ENCODE measurements at places on chromosomes 11 and 22. TPM values are rescaled to one million over a fixed set of nuclear protein-coding genes. Genes with fewer than 3 reads are reported as not detected.
A peak's percentile ranks its signal among the peaks of the same experiment; 100 is the strongest.

DNA sequence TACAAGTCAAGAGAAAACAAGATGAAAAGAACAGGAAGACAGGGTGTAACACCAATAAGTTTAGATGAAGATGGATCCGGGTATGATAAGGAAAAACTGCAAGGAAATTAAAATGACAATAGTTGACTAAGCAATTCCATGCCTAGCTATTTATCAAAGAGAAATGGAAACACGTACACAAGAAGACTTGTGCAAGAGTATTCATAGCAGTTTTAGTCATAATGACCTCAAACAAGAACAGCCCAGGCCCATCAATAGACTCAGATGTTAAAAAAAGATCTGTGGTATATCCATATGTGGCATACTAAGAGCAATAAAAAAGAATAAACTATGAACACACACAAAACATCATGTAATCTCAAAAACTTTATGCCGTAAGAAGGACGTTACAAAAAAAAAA lies 33.2 kb downstream of the SLC5A12 start:
- no peak for DNase-seq

- DNase-seq: no peak
Measured at GRCh38 chr22:29478326-29479276, 1.4 kb upstream of the NEFH start.

Gene APOL2
- polyA plus RNA-seq: 44.7 TPM

DNA sequence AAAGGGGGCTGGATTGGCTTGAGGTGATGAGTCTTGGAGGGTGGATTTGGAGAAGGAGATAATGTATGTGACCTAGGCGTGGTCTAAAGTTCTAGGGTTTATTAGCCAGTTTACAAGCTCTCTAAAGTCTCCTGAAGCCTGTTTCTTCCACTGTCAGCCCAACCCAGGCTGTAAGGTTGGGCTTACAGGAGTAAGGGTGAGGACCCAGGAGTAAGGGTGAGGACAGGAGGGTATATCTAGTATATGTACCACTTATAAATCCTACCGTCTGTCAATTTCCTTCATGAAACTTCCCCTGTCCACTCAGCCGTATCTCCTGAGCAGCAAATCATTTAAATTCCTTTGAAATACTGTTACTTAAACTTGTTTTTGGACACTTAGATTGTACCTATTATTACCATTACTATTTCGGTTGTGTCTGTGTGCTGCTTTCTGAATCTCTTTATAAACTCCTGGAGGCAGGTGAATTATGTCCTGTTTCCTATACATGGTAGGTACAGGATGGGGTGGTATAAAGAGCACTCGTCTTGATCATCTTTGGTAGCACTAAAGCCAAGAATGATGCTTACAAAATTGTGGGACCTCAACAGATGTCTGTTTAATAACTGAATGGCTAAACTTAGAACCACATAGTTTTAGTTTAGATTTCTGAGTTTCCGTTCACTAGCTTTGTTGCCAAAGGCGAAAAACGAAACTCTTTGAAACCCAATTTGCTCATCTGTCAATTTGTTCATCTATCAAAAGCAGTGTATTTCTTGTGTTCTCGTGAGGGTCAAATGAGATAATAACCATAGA lies 192.0 kb downstream of the GRIK4 start:
- no peak for DNase-seq

GRCh38 chr11:490186-490929 lies 16.7 kb downstream of the RNH1 start:
- DNase-seq: no peak

DNA sequence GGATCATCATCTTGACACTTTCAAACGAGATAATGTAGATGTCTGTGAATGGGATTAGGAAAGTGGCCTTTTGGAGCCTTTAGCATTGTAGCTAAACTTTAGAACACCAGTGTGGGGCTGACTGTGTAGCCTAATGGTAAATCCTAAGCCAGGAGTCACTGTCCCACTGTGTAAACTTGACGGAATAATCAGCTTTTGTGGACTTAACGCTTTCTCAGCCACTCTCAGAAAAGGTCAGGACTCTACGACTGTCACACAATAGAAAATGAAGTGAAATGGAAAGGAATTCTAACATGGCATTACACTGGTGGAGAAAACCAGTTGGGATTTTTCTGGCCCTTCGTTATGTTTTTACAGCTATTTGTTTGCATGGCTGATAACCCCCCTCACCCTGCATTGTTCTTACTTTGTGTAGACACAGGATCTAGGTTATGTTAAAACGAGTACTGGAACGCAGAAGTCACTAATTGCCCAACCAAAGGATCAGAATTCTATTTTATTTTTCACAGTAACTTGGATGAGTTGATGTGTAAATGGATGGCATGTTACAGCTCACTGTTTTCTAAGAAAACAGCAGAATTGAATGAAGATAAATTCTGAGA lies 22.0 kb upstream of the GRAMD1B start:
- no peak for DNase-seq

DNA sequence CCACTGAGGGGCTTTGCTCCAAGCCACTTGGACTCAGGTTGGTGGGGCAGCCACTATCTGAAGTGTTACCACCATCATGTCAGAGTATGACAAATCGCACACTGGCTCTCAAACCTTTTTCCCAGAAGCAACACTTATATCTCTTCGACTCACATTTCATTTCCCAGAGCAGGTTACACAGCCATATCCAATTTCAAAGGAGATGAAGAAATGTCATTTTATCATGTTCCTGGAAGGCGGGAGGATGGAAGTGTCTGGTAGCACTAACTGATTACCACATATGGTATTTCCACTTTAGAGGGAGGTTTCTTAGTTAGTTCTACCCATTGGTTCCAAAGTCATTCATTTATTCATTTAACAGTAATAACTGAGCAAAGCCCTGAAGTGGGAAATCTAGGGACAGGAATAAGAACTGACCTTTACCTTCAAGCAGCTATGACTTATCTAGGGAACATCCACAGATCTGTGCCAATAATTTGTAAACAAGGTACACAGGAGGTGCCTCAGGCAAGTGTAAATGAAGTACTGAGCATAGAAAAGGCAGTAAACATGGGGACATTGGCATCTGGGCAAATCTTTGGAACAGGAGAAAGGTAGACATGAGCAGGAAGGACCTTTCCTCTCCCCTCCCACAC lies 54.9 kb upstream of the LRRC55 start:
- no peak for DNase-seq

GRCh38 chr11:2651826-2652271 lies 47.9 kb downstream of the KCNQ1OT1 start:
- no peak for DNase-seq

DNA sequence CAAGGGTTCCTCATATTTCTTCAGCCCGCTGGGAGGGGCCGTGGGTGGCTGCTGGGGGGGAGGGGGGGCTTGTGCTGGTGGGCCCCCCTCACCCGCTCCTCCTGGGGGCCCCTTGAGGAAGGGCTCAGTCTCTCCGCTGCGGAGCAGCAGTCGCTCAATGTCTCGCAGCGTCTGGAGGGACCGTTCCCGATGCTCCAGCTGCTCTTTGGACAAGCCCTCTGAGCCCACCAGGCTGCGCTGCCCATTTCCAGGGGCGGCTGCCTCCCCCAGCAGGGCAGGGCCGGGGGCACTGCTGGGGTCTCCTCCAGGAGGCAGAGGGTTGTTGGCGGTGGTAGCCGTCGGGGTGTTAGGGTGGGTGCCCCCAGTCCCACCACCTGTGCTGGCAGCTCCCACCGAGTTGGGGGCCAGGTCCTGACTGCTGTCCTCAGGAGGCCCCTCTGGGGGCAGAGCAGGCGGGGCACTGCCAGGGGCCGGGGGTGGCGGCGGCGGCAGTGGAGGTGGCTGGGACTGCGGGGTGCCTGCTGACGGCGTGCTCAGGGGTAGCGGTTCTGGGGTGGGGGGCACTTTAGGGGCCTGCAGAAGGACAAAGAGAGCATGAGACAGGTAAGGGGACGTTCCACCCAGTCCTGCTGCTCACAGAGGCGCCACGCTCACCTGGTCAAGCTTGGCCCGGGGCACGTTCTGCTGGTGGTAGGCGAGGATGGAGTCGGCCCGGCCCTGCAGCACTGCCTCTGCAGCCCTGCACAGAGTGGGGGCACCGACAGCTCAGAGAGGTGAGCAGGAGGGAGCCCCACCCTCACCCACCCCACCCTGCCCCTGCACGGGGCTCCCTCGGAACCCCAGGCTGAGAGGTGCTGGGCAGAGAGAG lies 18.9 kb downstream of the CXCR5 start:
- no peak for DNase-seq

- DNase-seq: no peak
Measured at GRCh38 chr22:31083377-31083768, 2.3 kb downstream of the SMTN start.

DNA sequence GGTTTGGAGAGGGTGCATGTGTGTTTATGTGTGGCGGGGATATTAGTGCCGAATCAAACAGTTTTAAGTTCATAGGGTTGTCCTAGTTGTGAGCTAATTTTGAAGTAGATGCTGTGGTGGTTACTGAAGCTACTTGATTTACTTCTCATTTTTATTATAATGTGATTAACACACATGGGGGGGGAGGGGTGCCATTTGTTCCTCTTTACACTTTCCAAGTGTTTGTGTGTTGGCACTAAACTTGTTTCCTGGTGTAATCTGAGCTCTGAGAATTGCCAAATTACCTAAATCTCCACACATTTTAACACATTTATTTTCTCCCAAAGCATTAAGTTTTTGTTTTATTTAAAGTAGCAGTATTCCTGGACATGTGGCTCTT lies 60.1 kb downstream of the ZNRF3 start:
- DNase-seq: no peak

Gene CCDC34
- polyA plus RNA-seq: 3.0 TPM

- DNase-seq: no peak
Measured at GRCh38 chr11:109845437-109845836, 247.8 kb upstream of the ZC3H12C start.

Gene FAM89B
- polyA plus RNA-seq: 50.0 TPM

DNA sequence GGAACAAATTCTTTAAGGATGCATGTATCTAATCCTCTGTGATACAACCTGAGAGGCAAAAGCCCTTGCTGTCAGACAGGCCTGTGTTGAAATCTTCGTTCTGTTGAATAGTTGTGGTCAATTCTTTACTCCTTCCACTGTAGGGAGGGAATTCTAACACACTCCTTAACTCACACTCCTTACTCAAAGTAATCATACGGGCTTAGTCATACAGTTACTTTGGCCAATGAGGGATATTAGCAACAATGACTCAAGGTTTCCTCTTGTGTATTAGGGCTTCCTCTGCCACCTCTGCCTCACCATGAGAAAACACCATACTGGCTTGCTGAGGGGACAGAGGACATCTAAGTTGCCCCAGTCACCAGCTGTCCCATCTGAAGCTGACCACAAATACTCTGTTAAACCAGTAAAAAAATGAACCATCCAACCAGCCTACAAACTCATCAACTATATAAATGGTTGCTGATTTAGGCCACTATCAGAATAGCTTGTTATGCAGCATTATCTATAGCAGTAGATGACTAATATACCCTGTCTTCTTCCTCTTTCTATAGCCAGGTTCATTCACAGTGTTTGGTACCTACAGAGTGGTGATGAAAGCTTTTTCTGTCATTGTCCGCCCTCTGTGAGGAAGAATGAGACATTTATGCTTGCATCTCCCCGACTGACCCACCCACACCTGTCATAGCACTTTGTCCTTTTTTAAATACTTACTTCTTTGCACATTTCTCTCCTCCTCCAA lies 322.8 kb upstream of the SYN3 start:
- no peak for DNase-seq

DNA sequence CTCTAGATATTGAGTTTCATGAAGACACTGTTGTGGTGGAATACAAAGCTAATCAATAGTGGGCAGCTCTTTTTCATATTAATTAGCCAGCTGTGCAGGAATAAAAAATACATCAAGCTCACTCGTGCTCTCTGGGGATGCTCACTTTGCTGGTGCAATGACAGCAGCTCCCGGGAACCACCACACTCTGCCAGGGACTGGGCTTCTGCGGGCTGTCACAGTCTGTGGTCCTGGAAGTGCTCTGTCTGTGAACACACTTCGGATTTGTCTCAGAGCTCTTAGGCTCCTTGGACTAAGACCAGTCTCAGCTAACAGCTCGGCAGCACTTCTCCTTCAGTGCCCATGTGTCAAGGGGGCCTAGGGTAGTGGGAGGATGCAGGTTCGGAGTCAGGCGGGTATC lies 393.5 kb downstream of the TENM4 start:
- no peak for DNase-seq

DNA sequence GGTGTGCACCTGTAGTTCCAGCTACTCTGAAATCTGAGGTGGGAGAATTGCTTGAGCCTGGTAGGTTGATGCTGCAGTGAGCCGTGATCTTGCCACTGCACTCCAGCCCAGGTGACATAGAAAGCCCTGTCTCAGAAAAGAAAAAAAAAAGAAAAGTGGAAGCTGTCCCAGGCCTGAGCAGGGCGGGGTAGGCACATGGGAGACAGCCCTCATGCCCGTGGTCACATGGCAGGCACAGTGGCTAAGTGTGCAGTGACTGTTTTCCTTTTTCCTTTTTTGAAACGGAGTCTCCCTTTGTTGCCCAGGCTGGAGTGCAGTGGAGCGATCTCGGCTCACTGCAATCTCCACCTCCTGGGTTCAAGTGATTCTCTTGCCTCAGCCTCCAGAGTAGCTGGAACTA lies 7.8 kb downstream of the OTUB1 start:
- no peak for DNase-seq

Gene POLA2
- polyA plus RNA-seq: 4.3 TPM

Gene MDK
- 2.3 TPM for polyA plus RNA-seq

DNA sequence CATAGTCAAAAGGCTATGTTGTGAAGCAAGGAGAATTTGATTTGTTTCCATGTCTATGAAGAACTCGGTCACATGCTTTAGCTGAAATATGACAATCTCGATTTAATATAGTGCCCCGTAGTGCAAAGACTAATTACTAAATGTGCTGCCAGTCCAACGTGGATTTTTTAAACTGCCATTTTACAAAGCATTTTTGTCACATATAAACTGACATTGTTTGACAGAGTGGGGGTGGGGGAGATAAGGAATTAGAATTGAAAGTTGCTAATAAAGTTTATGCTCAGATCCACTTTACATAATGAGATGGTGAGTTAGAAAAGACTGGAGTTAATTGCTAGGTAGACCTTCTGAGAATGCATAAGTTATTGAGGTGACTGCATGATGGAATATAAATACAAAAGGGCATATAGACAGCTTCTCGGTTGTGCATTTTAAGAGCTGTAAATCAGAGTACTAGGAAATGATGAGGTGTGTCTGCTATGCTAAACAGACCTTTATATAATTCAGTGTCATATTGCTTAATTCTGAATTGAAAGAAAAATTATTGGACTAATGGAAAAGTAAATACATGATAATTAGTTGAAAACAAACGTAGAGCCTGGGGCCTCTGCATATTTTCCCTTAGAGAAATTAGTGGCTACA lies 158.9 kb upstream of the MTNR1B start:
- no peak for DNase-seq

GRCh38 chr11:94732617-94733281 lies 35.4 kb upstream of the AMOTL1 start:
- peak; percentile 72 for DNase-seq

Gene LZTR1
- polyA plus RNA-seq: 29.3 TPM

Gene UPK3A
- not detected for polyA plus RNA-seq

Gene C22orf23
- polyA plus RNA-seq: 0.37 TPM

- no peak for DNase-seq
Measured at GRCh38 chr22:26956371-26956770, 299.0 kb downstream of the MIAT start.

Gene MS4A6E
- not detected for polyA plus RNA-seq

DNA sequence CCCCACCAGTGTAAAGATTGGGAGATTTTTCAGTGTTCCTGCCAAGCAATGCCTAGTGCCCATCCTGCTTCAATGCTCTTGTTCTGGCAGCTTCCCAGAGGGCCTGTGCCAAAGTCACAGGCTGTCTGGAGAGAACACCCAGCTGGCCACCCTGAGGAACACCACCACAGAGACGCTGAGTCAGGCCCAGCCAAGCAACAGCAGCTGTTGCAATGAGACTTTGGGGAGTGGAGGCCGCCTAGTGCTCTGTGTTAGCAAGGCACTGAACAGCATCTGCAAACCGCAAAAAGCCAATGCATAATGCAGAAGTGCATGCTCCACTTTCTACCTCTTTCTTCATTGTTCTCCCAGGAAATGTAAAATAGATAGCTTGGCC lies 168.1 kb downstream of the NXPE2 start:
- DNase-seq: peak; percentile 80
